Naive thymus-derived CD8-positive, alpha-beta T cell (primary cell): ENCODE measurements at places on chromosomes 13 and 19. TPM values are rescaled to one million over a fixed set of nuclear protein-coding genes. Genes with fewer than 3 reads are reported as not detected.

DNA sequence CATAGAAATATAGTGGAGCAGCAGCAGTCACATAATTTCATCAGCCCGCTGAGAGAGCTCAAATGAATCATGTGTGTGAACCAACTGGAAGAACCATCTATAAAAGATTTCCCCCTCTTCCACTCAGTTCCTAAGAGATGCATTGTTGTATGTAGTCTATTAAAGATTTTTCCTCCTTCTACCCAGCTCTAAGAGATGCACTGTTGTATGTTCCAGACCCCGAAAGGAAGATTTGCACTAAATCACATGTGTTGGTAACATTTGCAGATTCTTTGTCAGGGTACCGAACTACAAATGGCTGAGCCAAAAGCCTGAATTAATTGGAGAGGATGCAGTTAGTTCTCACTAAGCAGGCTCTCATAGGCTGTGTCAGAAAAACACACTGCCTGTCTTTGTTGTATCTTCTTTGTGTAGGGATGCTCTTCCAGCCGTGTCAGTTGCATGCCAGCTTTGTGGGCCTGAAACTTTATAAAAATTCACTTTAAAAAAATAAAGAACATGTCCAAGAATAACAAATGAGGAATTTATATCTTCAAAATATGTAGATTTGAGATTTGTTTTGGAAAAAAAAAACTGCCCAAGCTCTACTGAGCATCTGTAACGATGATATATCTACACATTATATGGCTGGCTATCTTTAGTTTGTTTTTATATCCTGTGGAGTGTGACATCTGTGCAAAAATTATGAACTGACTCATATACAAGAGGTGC, 223.1 kb downstream of the MZT1 start:
- DNase-seq = no peak

DNA sequence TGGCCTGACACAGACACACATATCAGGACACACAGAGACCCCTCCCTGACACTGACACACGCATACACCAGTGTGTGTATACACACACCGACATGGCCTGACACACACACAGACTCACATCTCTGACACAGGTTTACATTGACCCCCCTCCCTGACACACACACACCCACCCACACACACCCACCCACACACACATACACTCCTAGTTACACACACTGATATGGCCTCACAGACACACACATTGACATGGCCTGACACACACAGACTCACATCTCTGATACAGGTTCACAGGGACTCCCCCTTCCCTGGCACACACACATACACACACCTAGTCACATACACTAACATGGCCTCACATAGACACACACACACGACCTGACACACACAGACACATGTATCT, 4.4 kb upstream of the NFIX start:
- DNase-seq = no peak

GRCh38 chr13:106470576-106470975, 64.9 kb downstream of the EFNB2 start:
- no peak for DNase-seq

DNA sequence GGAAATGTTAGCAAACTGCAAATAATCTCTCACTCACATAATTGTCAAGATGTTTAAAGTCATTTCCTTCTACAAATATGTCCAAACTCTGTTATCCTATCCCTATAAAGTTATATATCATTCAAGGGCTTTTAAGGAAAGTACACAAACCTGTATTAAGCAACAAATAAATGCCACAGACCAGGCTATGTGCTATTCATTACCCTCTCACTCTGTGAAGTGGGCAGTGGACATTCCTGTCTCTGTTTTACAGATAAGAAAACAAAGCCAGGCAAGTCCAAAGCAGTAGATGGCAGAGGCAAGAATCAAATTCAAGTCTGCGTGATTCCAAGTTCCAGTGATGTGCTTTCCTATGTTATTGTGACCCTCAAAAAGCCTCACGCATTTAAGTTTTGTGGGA, 140.6 kb downstream of the LHFPL6 start:
- DNase-seq = no peak

- no peak for DNase-seq
These were observed 28.3 kb downstream of the NUP58 start for GRCh38 chr13:25329706-25330105.

DNA sequence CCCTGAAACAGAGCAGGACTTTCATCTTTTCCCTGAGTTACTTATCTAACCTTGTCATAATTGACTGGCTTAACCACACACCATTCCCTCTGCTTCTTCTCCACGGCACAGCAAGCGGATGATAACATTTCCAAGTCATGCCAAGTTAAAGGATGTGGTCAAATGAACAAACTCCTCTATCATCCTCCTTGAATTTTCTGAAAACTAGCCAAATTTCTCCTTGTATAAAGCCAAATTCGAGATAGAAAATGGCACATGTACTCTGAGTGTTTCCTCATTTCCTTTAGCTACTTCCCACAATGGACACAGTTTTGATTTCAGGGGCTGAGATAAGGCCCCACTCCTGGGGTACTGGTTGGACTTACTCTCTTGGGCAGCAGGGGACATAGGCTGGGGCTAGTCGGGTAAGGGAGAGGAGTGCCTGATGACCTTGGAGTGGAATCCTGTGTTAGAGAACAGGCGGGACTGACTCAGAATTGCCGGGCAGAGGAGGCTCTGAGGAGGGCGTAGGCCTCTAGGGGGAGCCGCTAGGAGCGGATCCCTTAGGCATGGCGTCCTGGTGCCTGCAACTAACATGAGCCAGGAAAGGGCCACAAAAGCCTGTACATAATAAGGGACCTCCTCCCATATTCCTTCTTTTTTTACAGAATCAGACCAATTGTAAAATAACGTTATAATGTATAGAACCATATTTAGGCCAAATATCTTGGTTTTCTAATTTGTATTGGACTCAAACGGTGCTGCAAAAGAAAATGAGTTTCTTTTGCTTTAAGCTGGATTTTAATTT, 20.3 kb upstream of the TMTC4 start:
- no peak for DNase-seq

DNA sequence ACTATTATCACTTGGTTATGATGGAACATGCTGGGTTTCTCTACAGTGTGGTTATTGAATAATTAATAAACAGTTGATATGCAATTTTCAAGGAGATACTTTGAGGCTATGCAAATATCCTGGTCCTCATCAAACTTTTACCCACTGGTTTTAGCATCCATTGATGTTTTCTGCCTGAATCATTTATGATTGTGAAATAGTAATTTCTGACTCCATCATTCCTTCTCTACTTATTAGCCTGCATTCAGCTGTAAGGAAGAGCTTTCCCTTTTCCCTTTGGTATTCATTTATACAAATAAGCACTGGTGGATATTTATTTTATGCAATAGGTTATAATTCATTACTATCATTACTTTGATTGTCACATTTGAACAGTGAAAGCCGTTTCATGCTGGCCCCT, 13.9 kb upstream of the DNAJC15 start:
- no peak for DNase-seq

- no peak for DNase-seq
These were observed 58.7 kb downstream of the IER2 start for GRCh38 chr19:13208672-13209483.

DNA sequence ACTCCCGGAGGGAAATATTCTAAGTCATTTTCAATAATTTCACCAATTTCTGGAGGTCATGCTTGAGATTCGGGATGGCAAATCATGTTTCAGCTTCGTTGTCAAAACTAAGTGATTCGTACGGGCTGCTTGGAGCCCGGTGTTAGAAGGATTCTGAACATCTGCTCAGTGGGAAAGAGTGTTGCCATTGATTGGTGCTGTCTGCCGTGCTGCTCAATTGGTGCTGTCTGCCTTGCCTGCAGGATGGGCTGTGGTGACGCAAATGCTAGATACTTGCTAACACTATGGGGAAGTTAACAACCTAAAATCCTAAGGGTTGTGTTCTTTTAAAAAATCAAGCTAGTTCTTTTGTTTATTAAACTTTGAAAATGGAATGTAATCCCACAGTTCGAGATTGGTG, 17.3 kb upstream of the CACNG8 start:
- no peak for DNase-seq

DNA sequence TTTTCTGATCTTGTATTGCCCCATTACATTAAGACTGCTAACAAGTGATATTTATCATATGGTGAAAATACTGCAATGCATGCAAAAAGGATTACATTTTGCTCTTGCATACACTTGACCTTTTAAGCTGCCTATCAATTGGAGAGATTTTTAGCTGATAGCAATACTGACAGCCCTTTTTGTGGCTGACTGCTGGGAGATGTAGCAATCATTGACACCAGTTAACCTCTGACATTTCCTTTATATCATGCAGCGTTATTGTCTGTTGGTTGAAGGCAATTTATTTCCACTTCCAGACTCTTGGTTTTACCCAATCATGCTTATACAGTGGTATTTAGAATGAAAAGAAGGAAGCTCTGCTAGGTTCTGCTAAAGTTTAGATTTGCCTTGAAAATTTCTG, 364.0 kb downstream of the LMO7 start:
- DNase-seq = no peak

DNA sequence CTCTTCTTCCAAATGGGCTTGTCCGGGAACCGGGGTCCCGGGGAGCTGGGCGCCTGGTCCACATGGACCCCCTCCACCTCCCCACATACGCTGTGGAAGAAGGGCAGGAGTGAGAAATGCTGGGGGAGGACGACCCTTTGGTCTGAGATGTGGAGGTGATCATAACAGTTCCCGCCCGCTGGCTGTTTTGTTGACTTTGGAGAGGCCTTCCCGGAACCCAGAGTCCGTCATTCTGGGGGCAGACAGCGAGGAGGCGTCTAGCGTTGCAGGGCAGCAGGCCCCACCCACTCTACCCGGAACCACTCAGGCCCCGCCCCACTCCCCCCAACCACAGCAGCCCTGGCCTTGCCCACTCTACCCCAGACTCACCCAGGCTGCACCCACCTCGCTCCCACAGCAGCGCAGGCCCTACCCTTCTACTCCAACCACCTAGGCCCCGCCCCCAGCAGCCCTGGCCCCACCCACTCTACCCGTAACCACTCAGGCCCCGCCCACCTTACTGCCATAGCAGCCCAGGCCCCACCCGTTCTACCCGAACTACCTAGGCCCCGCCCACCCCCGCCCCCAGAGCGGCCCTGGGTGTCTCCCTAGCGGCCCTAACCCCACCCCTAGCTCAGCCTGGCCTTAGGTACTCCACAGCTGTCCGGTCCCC, 7.1 kb downstream of the GPR108 start:
- no peak for DNase-seq

DNA sequence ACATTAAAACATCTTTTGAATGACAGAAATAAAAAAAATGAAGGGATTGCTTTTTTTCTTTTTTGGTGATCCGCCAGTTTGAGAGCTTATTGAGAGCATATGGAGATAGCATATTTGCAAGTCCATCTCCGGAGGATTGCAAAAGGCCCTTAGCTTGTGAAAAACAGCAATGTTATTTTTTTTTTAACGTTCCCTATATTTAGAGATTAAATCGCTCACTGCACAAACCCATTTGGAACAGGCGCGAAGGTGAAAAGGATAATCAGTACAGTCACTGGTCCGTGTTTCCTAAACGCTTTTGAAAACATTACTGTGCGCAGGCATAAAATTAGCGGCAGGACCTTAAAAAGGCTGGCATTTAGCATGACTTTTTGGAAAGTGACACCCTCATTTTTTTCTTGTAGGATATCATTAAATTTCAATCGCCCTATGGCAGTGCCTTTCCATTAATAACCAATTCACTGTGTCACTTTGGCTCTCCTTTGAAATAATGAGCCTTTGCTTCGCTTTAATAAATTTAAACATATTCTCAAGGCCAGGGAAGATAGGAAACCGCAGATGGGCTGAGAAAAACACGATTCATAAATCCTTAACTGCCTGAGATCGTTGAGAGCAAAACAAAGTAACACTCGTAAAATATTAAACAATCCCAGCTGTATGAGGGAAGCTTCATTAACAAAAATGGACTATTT, 342.2 kb downstream of the DACH1 start:
- DNase-seq = no peak

DNA sequence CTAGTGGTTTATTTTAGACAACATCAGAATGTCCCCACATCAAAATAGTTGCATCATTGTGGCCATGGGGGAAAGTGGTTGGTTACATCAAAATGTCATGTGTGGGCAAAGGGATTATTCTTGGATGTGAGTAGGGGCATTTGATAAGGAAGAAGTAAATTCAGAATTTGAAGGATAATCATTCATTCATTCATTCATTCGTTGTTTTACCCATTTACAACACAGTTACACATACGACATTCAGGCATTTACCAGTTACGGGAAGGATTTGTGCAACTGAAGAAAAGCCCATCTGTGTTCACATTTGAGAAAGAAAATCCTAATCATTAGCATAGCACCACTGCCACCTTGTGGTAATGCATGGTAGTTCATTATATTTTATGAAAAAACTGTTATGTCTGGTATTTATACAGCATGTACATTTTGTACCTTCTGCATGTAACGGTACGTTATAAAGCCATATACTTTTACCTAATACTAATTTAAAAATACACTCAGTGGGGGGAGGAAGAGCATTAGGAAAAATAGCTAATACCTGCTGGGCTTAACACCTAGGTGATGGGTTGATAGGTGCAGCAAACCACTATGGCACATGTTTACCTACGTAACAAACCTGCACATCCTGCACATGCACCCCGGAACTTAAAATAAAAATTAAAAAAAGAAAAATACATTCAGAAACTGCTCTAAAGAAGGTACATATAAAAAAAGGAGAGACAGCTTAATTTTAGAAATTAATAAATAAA, 62.1 kb downstream of the DGKH start:
- peak; percentile 71 for DNase-seq

DNA sequence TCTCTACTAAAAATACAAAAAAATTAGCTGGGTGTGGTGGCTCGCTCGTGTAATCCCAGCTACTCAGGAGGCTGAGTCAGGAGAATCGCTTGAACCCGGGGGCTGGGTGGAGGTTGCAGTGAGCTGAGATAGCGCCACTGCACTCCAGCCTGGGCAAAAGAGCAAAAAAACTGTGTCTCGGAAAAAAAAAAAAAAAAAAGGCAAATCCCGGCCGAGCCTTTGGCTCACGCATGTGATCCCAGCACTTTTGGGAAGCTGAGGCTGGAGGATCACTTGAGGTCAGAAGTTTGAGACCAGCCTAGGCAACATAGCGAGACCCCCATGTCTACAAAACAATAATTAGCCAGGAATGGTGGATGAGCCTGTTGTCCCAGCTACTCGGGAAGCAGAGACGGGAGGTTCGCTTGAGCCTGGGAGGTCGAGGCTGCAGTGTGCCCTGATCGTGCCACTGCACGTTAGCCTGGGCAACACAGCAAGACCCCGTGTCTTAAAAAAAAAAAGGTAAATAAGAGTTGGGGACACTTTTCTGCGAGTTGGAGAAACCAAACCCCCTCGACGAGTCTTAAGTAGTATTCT, 574 bp upstream of the GPX4 start:
- no peak for DNase-seq

ZNF208 gene
- total RNA-seq = 3.2 TPM

RASIP1 gene
- total RNA-seq = not detected

FSD1 gene
- 1.4 TPM for total RNA-seq

RFPL4A gene
- not detected for total RNA-seq

ZNF136 gene
- total RNA-seq = 32.4 TPM

C19orf33 gene
- 1.2 TPM for total RNA-seq

ZNF544 gene
- total RNA-seq = 60.1 TPM
